ENCODE measurements at places on chromosomes 3 and 15.

- DNase-seq, result no peak
These were observed 210.6 kb downstream of the ARPP21 start for GRCh38 chr3:35849963-35850362.

DNA sequence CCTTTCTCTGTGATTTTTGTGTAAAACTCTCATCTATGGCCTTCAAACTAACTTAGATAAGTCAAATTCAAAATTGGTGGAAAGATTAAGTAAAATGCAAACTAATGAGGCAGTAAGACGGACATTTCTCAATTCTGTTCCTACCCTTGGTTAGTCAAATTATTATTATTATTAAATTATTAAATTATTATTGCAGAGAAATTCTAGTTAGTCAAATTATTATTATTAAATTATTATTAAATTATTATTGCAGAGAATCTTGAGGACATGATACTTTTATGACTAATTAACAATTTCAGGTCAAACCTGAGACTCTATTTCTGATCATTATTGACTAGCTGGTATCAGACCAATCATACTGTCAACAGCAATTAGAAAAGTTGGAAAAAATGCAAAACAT is 845.0 kb upstream of the NECTIN3 start:
- no peak for DNase-seq

DNA sequence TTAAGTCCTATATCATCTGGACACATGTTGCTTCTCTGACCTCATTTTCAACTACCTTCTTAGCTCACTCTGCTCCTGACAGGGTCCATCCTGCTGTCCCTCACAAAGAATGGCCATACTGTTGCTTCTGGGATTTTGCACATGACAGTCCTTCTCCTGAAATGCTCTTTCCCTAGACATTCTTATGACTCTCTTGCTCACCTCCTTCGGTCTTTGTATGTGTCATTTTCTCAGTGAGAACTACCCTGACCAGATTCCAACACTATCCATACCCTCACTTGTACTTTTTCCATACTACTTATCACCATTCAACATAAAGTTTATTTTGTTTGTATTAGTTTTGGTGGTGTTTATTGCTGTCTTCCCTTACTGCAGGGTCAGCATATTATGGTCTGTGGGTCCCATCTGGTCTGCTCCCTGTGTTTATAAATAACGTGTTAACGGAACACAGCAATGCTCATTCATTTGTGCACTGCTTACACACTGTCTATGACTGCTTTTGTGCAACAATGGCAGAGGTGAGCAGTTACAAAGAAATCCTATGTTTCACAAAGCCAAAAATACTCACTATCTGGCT is 159.5 kb downstream of the SPATA16 start:
- no peak for DNase-seq

DNA sequence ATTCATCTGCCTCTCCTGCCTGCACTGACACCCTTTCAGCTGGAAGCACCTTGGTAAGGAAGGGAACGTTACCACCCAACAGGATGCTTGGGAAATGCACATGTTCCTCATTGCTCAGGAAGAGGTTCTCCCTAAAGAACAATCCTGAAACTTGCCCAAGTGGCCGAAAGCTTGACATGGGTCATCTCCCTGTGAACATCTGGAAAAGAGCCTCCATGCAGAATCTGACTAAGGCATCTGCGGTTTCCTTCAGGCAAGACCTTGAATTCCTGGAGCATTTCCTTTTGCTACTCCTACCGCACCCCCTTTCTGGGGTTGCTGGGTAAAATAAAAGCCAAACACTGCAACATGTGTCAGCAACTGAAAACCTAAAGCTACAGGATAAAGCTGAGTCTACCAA is 68.7 kb upstream of the SNRK start:
- no peak for DNase-seq

DNA sequence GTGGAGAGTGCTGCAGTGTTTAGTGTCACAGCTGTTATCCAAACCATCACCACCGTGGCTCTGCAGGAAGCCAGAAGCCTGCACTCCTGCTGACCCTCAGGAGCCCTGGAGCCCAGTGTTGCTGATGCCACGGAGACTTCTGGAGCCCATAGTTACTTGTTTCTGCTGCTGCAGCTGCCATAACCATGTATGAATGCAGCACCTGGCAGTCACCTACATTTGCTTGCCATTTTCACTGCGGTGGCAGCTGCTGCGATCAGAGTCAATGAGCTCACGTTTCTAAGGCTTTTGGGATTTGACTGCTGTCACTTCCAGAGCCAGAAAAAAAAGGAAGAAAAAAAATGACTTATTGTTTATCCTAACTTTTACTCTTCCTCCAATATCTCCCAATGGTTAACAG is 299.2 kb upstream of the THRB start:
- DNase-seq, result no peak

- no peak for DNase-seq
These were observed 60.8 kb downstream of the UACA start for GRCh38 chr15:70702584-70702983.

- no peak for DNase-seq
These were observed 34.6 kb upstream of the CMSS1 start for GRCh38 chr3:99783011-99783573.

DNA sequence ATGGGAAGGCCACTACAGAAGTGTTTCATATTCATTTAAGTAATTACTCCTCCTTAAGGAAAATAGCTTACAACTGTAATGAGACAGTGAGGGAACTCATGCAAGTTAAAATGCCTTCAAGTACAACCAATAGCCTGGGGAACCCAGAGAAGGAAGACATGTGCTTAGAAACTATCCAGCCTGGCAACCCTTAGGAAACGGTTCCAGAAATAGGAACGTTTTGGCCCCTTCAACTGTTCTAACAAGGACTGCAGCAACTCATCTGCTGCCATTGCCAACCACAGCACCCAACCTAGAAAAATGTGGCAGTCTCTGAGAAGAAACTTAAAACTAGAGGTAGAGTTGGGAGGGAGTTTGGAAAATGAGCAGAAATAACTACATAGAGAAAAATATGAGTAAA is 147.5 kb upstream of the STRIT1 start:
- no peak for DNase-seq

GRCh38 chr3:32481791-32482631 is 20.6 kb downstream of the CMTM6 start:
- DNase-seq, result no peak

- DNase-seq, result no peak
These were observed 102.6 kb upstream of the SLC6A6 start for GRCh38 chr3:14299767-14300166.

DNA sequence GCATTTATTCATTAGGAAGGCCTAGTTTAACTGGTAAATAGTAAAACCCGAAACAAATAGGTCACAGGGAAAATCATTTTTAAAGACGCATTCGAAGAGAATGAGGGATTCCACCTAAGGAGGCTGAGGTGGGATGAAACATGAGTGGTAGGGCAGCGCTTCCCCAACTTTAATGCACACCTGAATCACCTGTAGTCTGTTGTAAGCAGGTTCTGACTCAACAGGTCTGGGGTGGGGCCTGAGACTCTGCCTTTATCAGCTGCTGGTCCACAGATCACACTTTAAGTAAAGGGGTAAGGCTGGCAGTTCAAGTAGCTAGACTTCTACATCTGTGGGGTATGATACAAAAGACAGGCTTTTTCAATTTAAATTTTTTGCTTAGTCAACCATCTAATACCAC is 223.5 kb upstream of the UBE2E2 start:
- DNase-seq, result no peak

- no peak for DNase-seq
These were observed 7.1 kb downstream of the TLE3 start for GRCh38 chr15:70090436-70091296.

DNA sequence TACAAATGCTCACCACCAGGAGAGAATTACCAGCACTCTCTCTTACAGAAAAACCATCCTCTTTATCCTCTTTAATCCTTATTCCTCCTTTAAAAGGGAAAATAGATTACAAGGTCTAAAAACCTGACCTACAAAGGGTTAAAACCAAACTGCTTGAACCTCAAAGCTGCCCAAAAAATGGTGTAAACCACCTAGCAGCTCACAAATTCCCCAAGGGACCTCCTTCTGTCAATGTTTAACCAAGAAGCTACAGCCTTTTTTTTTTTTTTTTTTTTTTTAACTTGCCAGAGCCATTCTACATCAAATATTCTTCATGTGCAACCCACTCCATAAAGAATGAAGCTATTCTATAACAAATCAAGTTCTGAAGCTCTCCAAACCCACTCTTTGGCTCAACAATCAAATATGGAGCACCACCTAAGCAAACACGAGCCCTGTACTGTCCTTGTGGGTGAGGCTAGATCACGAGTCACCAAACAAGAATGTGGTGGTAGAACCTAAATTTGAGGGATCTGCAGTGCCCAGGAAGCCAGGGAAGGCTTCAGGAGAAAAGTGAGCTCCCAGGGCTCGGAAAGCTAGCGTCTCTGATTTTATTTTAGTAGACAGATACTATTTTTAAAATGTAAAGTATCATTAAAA is 20.1 kb downstream of the OSBPL10 start:
- DNase-seq, result no peak

DNA sequence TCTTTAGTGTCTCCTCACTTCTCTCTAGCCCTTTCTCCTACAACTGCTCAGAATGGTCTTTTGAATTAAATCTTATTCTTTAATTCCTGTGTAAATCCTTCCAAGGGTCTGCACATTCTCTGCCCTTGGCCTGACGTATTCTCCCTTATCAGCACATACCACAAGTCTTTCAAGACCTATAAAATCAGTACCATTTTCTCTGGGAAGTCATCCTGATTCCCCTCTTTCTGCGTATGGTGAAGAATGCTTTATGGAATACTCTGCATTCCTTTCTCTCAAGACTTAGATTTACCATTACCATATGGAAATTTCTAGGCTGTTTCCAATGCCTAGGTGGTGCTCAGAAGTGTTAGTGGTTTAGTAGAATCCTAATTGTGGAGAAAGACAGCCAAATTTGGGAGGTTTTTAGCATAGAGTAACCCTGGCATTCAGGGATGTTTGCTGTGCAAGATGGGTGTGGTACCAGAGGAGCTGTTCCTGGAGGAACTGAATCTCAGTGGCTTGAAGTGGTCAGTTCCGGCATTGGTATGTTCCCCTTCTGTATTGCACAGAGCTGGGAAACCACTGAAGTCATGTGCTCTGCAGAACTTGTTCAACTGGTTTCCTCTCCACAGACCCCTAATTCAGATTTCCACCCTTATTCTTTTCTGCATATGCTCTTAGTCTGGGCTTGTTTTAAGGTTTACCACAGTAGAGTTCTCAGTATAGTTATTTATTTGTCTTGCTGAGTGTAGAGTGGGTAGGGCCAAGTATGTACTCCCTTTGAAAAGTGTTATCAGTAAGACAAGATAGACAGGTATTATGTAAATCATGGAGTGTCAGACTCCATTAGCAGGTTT is 24.5 kb downstream of the IQGAP1 start:
- no peak for DNase-seq

DNA sequence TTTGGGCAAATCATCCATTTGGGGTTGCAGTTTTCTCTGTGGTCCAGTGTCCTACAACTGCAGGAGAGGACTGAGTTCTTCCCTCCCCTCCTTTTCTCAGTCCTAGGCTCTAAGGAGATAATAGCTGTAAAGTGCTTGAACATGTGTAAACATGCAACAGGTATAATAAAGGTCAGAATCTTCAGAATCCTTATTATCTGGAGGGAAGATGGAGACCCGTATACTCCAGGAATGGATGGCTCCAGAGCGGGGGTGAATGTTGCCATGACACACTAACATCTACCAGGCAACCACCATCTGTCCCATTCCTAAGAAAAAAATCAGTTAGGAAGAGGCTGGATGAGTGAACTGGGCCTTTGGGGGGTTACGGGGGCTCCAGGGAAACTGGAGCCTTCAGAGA is 39.7 kb upstream of the GLCE start:
- no peak for DNase-seq

- no peak for DNase-seq
These were observed 132.5 kb downstream of the DOCK3 start for GRCh38 chr3:50807266-50807665.

- no peak for DNase-seq
These were observed 223.8 kb downstream of the NTRK3 start for GRCh38 chr15:88032787-88033186.

GRCh38 chr3:399647-400046 is 203.1 kb downstream of the CHL1 start:
- no peak for DNase-seq

DNA sequence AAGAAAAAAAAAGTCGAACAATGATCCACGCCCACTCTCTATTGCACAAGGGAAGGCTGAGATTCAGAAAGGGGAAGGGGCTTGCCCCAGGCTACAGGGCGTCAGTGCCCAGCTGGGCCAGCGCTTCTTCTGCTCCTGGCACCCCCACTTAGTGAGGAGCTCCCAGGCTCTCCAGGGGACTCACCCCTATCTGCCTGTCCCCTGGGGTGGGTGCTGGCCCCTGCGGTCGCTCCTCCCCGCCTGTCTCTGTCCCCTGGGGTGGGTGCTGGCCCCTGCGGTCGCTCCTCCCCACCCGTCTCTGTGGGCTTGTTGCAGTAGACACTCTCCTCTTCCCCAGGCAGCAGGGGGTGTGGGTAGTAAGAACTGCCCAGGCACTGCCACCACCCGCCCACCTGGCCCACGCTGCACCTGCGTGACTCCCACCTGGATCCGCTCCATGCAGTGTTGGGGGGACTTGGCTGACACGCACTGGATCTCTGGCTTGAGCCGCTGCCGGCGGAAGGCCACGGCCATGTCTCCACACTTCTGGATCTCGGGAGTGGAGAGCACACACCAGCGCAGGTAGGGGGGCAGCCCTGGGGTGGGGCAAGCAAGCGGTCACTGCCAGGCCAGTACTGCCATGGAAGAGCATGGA is 14.6 kb downstream of the MELTF start:
- DNase-seq, result no peak

DNA sequence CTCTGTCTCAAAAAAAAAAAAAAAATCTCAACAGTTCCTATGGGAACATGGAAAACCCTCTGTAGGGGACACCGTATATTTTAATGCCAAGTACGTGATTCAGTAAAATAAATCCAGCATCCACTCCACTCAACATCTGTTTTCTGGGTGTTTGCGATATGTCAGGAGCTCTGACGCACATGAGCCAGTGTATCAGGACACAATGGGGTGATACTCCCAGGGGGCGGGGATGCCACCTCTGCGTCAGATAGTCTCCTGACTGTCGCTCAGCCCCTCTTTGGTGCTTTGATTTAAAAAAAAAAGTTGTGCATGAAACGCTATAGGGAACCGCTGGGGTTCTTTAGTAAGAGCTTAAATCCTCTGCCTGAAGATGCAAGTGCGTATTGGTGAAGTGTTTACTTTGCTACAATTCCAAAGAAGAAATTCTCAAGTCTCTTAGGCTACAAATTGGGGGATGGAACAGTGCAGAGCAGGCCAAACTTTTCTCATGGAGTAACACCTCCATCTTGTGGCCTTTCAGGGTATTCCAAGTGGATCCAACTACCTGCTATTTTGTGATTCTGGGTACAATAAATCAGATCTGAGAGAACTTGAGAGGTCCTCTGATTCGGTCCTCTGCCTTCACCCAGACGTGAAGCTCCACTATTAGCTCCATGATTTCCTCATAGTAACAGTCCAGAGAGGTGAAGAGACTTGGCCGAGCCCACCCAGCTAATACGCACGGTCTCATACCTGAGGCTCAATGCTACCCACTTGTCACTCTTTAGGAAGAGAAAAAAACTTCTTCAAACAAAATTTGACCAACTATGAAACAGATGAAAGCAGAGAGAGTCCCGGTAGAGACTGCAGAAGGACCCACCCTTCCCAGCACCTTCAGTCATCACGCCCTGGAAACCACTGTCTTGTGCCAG is 9.3 kb upstream of the NR2E3 start:
- no peak for DNase-seq

Measured in hypothalamus (tissue), 51 donors.